ENCODE measurements at places on chromosomes 7 and 10.

DNA sequence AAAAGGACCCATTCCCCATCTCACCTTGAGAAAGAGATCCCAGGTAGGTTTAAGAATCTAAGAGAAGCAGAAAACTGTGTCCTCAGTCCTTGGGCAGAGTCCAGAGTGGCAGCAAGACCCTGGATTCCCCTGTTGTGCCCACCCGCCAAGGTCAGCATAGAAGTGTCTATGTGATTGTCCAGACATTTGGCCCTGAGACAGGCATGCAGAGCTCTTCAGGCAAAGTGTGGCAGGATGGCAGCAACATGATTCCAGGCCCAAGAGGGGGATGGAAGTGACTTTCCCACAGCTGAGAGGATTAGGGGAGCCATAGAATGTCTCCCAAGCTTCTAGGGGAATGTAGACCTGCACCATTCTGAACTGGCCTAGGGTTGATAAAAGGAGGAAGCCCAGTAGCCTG, 39.1 kb upstream of the OPALIN start:
- DNase-seq, result no peak

DNA sequence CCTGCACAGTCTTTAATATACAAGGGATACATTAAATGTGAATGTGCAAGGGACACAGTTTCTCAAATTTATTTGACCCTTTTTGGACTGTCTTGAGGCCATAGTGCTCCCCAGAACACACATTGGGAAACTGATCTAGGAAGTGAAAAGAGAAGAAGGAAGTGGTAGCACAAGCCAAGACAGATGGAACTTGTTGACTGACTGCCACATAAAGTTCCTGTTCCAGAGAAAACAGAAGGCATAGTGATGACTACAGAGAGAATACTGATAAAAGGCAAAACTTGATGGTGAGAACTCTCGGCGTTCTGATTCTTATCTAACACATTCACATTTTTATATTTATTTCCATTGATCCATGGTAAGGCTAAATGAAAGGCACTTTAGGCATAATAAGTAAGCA, 1216.4 kb downstream of the CNTNAP2 start:
- DNase-seq, result no peak

DNA sequence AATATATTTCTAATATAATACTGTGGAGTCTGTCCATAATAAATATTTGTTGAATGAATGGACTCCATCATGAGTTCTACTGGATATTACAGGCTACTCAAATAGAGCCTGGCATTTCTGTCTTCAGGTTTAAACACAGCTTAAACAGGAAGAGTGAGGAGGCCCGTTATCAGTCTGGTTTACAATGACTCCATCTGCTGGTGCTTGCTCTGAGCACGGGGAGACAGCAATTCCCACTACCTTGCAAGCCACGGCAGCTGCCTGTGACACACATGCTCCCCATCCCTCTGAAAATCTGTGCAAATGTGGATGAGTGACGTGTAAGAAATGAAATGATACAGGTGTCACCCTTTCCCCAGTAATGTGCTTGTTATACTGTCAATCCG, 293.5 kb upstream of the IMMP2L start:
- no peak for DNase-seq

- DNase-seq, result no peak
These were observed 251.1 kb upstream of the CSTF2T start for GRCh38 chr10:51950371-51950995.

- DNase-seq, result no peak
These were observed 1.6 kb downstream of the POLR1F start for GRCh38 chr7:19707240-19707639.

- DNase-seq, result no peak
These were observed 24.5 kb downstream of the CNPY1 start for GRCh38 chr7:155521743-155522398.

- DNase-seq, result no peak
These were observed 56.9 kb upstream of the MYL10 start for GRCh38 chr7:101686030-101686429.

DNA sequence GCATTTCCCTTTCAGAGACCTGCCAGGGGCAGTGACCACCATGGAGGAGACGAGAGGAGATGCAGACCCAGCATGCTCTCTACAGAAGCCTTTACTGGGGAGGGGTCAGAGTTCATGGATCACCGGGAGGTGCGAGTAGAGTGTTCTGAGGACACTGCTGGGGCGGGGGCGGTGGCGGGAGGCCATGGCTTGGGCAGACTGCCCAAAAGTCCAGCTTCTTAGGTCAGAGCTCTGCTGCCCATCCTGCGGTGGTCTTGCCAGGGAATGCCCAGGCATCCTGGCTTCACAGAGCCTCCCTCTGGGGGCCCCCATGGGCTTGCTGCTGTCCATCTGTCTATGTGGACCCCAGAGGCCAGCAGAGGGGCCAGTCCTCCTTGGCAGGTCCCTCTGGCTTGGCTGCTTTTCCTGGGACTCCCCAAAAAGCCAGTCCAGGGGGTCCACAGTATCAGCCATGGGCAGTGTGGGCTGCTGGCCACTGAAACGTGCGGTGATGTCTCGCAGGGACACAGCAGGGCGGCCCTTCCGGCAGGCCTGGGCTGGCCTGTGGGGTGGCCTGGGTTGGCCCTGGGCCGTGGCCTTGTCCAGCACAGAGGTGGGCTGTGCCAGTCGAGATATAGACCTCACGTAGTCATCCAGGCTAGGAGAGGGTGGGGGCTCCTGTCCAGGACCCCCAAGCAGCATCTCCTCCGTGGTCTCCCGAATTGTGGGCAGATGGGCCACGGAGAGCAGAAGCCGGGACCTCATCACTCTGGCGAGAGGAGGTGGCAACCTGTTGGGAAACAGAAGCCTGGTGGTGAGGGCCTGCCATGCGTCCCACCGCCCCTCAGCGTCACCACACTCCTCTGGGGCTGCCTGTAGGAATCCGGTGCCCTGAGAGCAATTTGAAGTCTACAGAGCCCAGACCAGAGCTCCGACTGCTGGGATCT, 1.1 kb downstream of the DEPP1 start:
- DNase-seq, result no peak

GRCh38 chr7:373818-374705, 84.1 kb downstream of the FOXL3 start:
- no peak for DNase-seq

- no peak for DNase-seq
These were observed 1177.7 kb upstream of the AUTS2 start for GRCh38 chr7:68420342-68421192.

DNA sequence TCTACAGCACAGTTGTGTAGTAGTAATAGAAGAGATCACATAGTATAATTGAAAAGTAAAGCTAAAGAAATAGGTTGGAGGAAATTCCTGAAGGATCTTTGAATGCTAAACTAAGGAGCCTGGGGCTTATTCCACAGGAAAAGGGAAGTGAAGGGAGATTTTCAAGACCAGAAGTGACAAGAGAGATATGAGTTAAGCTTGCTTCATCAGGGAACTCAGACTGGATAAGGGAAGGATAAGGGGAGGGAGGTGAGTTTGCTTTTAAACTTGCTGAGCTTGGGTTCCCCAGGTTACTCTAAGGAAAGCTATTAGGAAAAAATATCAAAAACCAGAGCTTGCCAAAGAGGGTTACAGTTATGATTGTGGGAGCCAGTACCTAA, 182.4 kb downstream of the RAPGEF5 start:
- DNase-seq, result no peak

DNA sequence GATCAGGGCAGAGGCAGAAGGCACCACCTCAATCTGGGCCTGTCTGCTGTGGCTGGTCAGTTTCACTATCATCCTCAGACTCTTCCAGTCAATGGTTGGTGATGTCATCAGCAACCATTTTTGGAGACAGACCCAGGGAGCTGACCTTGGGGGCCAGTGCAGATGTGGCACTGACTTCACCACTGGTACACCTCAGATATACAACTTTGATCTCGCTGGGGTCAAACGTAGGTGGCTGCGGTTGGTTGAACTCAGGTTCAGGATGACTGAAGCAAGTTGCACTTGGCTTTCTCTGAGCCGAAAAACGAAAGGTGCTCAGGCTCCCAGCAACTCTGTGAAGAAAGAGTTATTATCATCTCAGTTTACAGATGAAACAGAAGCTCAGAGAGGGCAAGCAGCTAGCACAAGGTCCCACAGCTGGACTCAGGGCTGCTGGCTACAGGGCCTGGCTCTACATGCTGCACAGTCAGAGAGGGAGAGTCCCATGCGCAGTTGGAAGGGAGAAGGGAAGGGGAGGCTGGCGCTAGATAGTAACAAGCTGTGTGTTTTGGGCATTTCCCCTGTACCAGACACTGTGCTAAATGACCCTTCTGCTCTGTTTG, 27.2 kb downstream of the ANKRD16 start:
- DNase-seq, result no peak

DNA sequence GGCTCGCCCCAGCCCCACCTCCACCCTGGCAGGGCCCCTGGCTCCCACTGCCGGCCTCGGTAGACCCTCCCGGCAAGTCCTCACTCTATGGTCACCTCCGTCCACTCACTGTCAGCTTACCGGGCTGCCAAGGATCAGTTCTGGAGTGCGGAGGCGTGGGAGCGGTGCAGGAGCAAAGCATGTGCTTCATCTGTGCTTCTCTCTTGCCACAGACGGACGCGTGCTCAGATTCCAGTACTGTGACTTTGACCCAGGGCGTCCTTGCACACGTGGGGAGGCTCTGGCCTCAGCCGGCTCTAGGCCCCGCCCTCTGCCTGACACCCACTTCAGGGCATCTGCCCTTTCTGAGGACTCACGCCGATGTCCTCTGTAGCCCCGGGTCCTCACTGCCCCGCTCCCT, 547.5 kb upstream of the FOXK1 start:
- DNase-seq, result no peak

DNA sequence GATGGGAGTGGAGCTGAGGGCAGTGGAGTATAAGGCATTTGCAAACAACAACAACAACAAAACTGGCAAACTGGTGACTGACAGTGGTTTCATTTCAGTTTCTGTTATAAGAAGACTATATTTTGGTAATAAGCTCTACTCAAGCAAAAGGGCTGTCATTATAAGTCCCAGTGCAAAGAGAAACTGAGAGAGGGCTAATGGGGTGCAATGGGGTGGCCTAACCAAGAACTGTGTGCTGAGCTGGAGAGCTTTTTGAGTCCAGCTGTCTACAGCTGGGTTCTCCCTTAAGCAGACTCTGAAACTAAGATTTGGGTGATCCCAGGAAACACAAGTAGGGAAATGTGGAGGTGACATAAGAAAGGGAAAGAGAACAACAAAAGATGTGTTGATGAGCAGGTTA, 439.3 kb downstream of the ADRA2A start:
- DNase-seq, result no peak

GRCh38 chr7:14303536-14303935, 314.1 kb upstream of the ETV1 start:
- DNase-seq, result no peak

- no peak for DNase-seq
These were observed 137.6 kb upstream of the SVIL start for GRCh38 chr10:29772403-29772802.

GRCh38 chr10:49497358-49497757, 41.6 kb downstream of the ERCC6 start:
- DNase-seq, result no peak

DNA sequence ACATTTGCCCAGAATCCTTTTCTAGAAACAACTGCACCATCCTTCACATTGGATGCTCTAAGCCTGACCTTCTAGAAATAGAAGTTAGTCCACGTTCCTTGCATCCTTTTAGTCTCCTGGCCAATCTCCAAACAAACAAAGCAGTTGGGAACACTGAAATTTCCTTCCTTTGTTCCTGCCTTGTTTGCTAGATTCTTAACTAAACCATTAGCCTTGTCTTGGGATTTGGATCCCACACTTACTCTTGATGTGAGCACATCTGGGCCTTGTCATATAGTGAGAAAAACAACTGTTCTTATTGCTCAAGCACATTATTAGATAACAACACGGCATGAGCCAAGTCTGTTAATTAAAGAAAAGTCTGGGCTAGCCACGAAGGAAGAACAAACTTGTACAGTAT, 319.3 kb upstream of the GHITM start:
- DNase-seq, result no peak

- no peak for DNase-seq
These were observed 23.0 kb upstream of the SVIL start for GRCh38 chr10:29657719-29658274.

- DNase-seq, result no peak
These were observed 95.4 kb downstream of the TRIL start for GRCh38 chr7:28862595-28863272.

DNA sequence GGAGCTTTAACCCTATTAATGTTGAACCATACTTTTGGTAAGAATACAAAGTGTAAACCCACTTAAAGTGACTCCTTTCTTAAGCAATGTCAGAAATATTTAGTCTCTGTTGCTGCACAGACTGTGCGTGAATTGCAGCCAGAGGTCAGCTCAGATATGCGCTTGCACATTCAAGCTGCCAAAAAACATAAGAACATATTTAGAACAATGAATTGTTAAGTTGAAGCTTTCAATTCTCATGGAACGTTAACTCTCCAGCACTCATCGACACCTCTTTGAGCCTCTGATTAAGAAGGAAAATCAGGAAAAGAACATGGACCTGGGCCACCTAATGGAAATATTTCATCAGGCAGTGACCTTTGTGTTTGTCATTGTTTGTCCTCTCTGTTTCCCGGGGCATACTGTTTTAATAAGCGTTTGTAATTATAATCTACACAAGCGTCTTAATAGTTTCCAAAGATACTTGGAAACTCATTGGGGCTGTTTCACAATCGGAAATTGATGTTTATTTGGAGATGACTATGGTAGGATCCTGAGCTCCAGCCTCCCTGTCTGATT, 193.0 kb upstream of the CELF2 start:
- DNase-seq, result no peak

DNA sequence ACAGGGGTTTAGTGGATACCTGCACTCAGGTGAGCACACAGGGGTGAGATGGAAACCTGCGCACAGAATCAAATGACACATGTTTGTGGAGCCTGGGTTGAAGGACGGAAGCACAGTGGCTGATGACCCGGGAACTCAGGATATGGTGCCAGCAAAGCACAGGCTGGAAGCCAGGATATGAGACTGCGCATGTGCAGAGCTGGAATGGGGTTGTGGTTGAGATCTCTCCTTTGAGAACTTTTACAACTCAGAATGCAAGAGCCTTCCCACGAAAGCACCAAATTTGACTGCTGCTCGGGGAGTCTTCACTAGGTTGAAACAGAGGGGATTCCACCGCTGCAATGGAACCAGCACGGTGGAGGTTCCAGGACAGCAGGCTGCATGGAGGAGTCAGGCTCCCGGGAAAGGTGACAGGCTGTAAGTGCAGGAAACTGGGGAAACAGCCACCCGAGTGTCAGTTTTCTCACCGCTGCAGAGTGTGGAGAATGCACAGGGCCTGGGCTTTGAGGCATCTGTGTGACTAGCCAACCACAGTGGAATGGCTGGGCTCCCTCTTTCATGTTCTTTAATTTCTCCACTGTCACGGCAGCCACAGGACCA, 133.4 kb upstream of the TCERG1L start:
- DNase-seq, result no peak

DNA sequence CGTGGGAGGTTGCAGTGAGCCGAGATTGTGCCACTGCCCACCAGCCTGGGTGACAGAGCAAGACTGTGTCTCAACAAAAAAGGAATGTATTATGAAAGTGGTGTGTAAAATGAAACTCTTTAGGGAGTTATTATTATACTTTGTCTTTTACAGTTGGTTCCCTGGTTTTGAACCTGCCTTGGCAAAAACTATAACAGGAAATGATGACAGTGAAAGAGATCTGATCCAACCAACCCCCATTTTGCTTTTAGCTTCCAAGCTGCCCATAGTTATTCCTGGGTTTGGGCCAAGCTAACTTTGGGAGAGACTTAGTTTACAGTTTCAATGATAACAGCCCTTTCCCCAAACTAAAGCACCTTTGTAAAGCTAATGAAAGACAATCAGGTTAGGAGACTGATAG, 34.1 kb upstream of the NMT2 start:
- no peak for DNase-seq
